Stimulated activated CD4-positive, alpha-beta T cell treated with anti-CD3 and anti-CD28 coated beads, Interleukin-1b, Interleukin-23, amount 100 ng/mL, for 1 hour (primary cell): ENCODE measurements at places on chromosomes 5 and 9.

DNA sequence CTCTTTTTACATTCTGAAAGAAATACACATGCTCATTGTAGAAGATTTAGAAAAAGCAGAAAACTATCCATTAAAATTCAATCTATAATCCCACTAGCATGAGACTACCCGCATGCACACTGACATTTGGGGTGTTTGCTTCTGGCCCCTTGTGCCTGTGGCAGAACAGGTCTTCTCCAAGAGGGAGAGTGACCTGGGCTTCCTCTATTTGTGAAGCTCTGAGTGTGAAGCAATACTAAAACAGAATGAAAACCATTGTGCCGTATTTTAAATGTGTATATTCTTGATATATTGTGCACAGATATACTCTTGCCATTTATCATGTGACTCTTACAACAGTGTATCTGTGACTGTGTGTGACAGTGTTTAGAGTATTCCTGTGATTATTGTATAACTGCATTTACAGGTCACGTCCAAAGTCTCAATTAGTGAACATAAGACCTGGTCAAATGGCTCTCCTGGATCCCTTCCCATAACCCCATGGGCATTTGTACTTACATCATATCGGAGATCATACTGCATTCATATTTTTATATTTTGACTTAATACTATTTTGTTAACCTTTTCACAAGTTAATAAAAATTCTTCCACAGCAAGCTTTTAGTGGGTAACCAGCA is 14.7 kb upstream of the CPEB4 start:
- DNase-seq: no peak

DNA sequence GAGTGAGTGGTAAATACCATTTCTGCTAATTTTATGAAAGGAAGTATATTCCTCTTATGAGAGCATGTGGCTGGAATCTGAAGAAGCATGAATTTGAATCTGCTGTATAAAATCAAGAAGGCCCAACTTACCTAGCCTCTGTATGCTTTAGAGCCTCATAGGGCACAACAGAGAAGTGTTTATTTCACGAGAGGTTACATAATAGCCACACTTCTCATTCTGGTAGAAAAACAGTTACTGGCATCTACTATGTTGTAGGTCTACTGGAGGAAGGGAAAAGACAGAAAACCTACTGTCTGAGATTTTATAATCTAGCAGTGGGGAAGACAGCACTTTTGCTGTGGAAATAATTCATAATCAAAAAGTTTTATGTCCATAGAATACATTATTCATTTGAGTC is 172.6 kb upstream of the ZNF608 start:
- DNase-seq: no peak

DNA sequence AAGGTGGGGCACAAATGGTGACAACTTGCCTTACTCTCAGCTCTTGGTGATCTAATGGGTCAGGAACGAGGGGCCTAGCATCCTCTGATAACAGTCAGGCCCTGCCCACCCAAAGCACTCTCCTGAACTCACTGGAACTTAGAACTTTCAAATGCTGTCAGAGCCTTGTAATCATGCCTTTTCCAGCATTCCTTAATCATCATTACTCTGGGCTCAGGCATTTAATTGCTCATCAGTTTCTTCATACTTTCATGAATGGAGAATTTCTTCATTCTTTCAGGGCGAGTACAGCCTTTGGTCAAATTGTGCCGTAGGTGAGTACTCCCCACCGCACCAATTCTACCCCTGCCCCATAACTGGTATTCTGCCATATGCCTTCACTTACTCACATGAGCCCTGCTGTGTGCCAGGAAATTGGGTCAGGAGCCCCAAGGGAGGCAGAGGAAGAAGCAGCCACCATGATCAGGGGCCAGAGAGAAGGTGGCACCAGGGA is 30.2 kb upstream of the DUSP1 start:
- no peak for DNase-seq

GRCh38 chr5:34700078-34700452 is 43.9 kb downstream of the RAI14 start:
- no peak for DNase-seq

GRCh38 chr5:137320056-137321045 is 178.8 kb downstream of the SPOCK1 start:
- no peak for DNase-seq

- DNase-seq: no peak
These were observed 477.1 kb upstream of the SMC2 start for GRCh38 chr9:103617046-103617445.

GRCh38 chr9:74711341-74711740 is 176.4 kb downstream of the TRPM6 start:
- DNase-seq: no peak

GRCh38 chr9:14221558-14221957 is 92.4 kb downstream of the NFIB start:
- DNase-seq: no peak

GRCh38 chr5:143219696-143220095 is 183.8 kb downstream of the NR3C1 start:
- no peak for DNase-seq

- DNase-seq: no peak
These were observed 15.4 kb downstream of the KCNT1 start for GRCh38 chr9:135717410-135717809.

DNA sequence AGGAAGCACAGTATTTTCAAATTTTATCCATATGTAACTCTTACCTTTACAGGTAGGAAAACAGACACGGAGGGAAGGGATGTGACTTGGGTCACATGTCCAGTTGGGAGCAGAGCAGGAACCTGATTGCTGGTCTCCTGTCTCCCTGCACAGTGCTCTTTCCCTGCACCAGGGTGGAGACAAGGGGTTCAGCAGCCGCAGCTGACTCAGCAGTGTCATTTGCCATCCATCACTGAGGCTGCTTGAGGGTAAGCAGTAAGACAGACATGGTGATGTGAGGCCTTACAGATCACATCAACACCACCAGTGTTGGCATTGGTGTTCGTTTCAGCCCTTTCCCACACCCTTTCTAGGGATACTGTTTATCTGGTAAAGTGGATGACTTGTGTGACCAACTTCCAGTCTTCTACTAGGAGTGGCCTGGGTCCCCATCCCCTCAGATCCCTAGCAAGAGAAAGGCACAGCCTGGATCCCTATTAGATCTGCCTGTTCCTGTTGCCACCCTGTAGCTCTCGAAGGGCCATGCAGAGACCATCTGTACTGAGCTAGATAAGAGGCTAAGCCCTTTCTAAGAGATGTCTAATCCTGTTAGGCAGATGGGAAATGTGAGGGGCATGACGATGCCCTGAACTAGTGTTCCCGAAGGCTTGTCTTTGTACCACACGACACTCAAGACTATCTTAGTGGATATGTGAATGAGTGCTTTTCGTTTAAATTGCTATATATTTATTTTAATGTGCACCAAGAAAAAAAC is 29.1 kb downstream of the FRMPD1 start:
- no peak for DNase-seq

DNA sequence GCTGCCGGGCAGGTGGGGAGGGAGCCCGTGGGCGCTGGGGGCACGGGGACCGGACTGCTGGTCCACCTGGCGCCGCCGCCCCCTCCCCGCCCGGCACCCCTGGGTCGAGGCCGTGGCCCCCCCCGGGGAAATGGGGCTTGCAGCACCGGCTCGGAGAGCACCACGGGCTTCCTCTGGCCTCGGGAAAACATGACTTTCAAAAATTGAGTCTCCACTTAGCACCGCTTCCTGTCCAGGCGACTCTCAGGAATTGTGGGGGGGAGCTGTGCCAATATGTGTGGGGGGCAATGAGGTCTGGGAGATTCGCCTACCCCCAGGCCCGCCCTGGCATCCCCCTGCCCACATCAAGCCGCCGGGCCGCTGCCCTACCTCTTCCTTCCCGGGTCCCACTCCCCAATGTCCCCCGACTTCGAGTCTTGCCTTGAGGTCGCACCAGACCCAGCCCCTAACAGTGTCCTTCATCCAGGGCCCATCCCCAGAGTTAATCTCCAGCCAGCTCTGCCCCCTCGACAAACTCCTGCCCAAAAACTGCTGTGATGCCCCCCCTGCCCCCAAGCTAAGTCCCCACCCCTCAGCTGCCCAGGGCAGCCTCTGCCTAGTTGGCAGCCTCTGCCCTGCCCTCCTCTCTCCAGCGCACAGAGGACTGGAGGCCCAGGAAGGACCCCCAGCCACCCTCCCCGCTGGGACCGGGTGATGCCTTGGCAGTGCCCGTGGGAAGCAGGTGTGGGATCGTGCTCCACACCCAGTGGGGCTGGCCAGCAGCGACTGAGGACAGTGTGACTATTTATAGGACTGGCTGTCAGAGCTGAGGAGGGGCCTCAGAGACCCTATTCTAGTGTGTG is 3.9 kb downstream of the EGFL7 start:
- DNase-seq: no peak

GRCh38 chr5:178793151-178793550 is 62.7 kb upstream of the ZNF354A start:
- no peak for DNase-seq

DNA sequence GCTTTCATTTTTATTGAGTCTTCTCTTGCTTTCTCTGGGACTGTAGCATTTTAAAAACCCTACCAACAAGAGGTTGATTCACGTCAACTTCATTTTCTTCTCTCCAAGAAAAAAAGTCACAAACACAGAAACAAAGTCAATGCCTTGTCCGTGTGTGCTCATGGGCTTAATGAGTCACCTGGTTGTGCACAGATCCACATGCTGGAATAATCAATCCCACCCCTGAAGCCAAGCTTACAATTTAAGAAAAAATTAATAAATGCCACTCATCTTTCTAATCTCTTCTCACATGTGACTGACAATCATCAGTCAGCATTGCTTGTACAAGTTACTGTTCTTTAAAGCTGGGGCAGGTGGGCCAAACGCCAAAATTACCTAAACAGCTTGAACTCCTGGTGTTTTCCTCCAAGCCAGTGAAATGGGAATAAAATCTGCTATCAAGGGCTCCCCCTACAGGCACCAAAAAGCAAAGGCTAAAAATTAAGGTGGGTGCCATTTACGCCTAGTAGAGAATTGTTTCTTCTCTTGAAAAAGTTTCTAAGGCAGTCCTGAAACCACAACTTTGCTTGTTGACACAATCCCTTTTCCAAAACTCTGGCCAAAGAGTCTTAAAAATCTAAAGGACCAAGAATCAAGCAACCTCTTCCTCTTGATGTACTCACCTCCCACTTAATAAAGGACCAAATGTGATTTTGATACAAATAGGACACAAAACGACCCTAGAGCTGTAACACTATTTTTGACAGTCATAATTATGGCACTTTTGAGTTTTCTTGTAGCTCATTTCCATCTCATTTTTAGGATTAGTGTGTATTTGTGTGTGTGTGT is 21.3 kb downstream of the TRMO start:
- no peak for DNase-seq

DNA sequence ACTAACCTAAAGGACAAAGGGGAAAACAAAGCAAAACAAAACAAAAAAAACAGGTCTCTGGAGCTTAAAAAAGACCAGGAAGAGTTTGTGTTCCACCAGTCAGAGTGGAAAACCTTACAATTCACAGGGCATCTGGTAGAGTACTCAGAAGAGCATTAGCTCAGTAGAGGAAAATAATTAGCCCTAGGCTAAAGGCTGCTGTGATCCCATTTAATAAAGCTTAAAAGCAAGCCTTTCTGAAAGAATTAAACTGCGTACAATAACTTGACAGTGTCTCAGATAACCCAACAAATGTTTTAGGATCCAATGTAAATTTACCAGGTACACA is 7.3 kb downstream of the ECM2 start:
- no peak for DNase-seq

DNA sequence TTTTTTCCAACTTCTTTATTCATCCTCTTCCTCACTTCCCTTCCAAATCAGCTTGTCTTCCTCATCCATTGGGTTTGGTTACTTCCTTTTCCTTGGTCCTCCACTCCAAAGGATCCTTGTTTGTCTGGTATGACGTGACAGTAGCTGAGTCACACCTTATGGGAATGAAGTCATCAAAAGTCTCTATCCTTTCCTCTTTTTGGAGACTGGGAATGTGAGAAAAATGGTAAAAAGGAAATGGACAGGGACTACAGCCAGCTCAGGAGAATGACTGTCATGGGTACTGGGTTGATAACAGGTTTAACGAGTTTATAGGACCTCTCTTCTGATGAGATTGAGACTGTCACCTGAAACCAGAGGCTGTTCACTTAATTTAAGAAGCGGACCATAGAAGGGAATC is 76.2 kb upstream of the MYO10 start:
- no peak for DNase-seq

- no peak for DNase-seq
These were observed 585.6 kb downstream of the PSAT1 start for GRCh38 chr9:78882481-78882880.

DNA sequence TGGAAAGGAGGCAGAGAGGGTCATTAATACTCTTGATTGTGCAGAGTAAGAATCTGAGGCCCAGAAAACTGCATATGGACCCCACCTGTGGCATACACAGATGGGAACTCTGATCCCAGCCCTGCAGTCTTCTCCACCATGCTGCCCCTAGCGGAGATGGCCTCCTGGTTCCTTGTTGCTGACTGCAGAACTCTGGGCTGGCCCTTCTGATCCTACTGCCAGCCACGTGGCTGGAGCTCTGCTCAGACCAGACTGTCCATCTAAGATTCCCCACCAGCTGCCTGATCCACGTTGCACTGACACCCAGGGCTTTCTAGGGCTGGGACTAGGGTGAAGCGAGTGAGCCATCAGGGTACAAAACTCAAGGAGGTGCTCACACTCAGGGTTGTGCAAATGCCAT is 245.7 kb upstream of the NR4A3 start:
- no peak for DNase-seq

DNA sequence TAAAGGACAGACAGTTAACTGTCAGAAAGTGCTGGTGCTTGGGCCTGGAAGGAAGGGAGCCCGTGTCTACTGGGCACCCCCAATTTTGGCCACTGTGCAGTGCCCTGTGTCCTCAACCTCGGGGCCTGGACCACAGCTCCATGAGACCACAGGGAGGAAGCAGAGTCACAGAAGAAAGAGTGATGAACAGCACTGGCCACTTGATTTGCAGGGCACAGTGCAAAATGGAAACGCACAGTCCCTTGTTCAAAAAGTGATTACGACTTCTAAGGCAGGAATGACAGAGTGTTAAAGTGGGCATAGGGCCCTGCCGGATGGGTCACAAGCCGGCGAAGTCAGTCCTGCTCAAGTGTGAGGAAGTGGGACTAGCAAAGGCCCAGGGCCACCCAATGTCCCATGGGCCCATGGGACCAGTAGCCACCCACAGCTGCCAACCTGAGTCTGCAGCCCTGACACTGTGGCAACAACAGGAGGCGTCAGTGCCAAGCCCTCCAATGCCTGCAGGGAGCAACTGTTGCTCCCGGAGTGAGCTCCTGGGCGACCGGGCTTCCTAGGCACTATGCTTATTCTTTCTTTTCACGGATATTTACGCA is 85.4 kb downstream of the ADAMTS2 start:
- DNase-seq: no peak
